Activated T-helper 1 cell treated with anti-CD3 and anti-CD28 coated beads, Interleukin-12 subunit alpha, Interleukin-12 subunit beta, Interleukin-2, Interleukin-4 antibody, amounts not matched to agents 30 ng/mL and 10 ng/mL and 1 ng/mL, durations not matched to agents 14 hours and 24 hours and 36 hours (primary cell): ENCODE measurements at places on chromosomes 16 and 17. TPM values are rescaled to one million over a fixed set of nuclear protein-coding genes. Genes with fewer than 3 reads are reported as not detected.

The TPSD1 gene
- total RNA-seq, result not detected in 2 replicates

The VPS9D1 gene
- total RNA-seq, result 4.9 and 5.9 TPM in 2 replicates

The HID1 gene
- total RNA-seq, result 0.29 and 0.31 TPM in 2 replicates

The TEKT3 gene
- not detected in 2 replicates for total RNA-seq

The PHF23 gene
- total RNA-seq, result 52.5 and 55.4 TPM in 2 replicates

DNA sequence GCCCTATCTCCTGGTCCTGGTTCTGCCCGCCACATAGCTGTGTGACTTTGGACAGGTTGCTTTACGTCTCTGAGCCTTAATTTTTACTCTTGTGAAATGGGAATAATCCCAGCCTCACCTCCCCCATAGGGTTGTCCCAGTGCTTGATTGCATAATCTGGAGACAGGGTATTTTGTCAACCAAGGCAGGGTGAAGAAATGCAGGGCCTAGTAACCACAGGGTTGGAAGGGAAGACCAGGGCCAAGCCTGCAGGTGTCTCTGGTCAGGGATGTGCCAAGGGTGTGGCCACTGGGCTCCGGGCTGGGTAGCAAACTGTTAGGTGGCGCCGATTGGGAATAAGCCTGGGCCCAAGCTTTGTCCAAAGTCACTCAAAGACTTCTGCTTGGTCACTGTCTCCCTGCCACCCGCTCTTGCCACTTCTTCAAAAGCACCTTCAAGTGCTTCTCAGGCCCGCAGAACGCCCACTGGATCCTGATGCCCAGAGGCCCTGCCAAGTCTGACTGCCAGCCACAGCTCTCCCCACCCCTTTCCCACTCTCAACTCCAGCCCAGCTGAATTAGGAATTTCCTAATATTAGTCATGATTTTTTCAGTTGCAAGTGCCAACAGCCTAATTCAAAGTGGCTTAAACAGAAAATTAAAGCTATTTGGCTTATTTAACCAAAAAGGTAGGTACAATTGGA, 20.6 kb upstream of the COL1A1 start:
- no peaks in the 10 kb centered on the region for H3K36me3 ChIP-seq
- no peak overlapping the region for H3K4me3 ChIP-seq
- peaks cover 17% of the 10 kb centered on the region for H3K27me3 ChIP-seq
- no peak for DNase-seq
- peaks cover 7% of the 10 kb centered on the region for H3K4me1 ChIP-seq

DNA sequence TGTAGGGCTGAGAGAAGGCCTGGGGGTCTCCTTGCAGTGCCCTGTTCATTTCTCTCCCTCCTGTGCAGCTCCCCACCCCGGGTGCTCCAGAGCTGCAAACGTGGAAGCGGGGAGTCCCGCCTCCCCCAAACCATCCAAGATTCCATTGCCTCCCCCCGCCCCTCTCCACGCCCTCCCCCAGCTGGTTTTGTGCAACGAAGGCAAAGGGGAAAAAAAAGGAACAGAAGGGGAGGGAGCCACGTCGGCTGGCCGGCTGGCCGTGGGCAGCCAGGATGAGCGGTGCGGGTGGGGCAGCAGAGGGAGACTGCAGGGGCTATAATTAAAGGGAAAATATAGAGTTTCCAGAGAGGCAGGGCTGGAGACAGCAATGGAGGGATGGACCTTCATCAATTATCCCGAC, 1.7 kb upstream of the COL1A1 start:
- no peak overlapping the region for H3K4me3 ChIP-seq
- H3K27ac ChIP-seq, result no peak overlapping the region
- DNase-seq, result no peak
- peaks cover 21% of the 10 kb centered on the region for H3K4me1 ChIP-seq
- H3K36me3 ChIP-seq, result no peaks in the 10 kb centered on the region

- H3K27me3 ChIP-seq, result no peaks in the 10 kb centered on the region
- no peaks in the 10 kb centered on the region for H3K4me1 ChIP-seq
- DNase-seq, result no peak
- H3K36me3 ChIP-seq, result peaks cover 4% of the 10 kb centered on the region
- H3K4me3 ChIP-seq, result no peak overlapping the region
- no peak overlapping the region for H3K27ac ChIP-seq
These were observed 32.3 kb upstream of the CAPN15 start for GRCh38 chr16:495127-495748.

GRCh38 chr16:62022688-62023087, 13.6 kb downstream of the CDH8 start:
- no peak overlapping the region for H3K27ac ChIP-seq
- no peaks in the 10 kb centered on the region for H3K4me1 ChIP-seq
- H3K27me3 ChIP-seq, result no peaks in the 10 kb centered on the region
- no peak overlapping the region for H3K4me3 ChIP-seq
- no peaks in the 10 kb centered on the region for H3K36me3 ChIP-seq
- DNase-seq, result no peak

GRCh38 chr17:47288531-47289116, 35.0 kb downstream of the ITGB3 start:
- H3K36me3 ChIP-seq, result no peaks in the 10 kb centered on the region
- H3K4me3 ChIP-seq, result no peak overlapping the region
- DNase-seq, result no peak

- H3K4me3 ChIP-seq, result no peak overlapping the region
- H3K27me3 ChIP-seq, result no peaks in the 10 kb centered on the region
- no peak for DNase-seq
- no peaks in the 10 kb centered on the region for H3K4me1 ChIP-seq
These were observed 14.5 kb upstream of the RASD1 start for GRCh38 chr17:17510456-17511292.

GRCh38 chr17:17628388-17629008, 37.0 kb upstream of the PEMT start:
- peaks cover 2% of the 10 kb centered on the region for H3K36me3 ChIP-seq
- no peaks in the 10 kb centered on the region for H3K27me3 ChIP-seq
- peaks cover 12% of the 10 kb centered on the region for H3K4me1 ChIP-seq
- H3K4me3 ChIP-seq, result peak overlapping the region; percentile 83
